ENCODE measurements at places on chromosomes 11 and 22.

- DNase-seq = no peak
Measured at GRCh38 chr11:72970557-72971118, 156.4 kb downstream of the ATG16L2 start.

- DNase-seq = no peak
Measured at GRCh38 chr11:11592146-11592684, 29.6 kb downstream of the GALNT18 start.

GRCh38 chr22:36692280-36692679, 11.3 kb downstream of the CACNG2 start:
- DNase-seq = no peak

- no peak for DNase-seq
Measured at GRCh38 chr11:35138606-35138942, 397 bp upstream of the CD44 start.

DNA sequence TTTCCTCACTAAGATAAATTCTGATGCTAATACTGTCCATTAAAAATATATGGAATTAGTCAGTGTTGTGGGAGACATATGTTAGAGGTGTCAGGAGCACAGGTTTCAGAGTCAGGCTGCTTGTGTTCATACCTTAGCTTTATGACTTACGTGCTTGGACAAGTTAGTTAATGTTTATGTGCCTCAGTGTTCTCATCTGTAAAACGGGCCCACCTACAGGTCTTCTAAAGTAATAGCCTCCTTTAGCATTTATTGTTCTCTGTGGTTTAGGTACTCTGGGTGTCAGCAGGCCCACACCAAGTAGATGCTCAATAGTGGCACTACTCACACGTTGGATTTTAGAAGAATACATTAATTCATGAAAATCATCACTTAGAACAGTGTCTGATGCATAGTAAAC, 308.7 kb upstream of the ZC3H12C start:
- DNase-seq = no peak

DNA sequence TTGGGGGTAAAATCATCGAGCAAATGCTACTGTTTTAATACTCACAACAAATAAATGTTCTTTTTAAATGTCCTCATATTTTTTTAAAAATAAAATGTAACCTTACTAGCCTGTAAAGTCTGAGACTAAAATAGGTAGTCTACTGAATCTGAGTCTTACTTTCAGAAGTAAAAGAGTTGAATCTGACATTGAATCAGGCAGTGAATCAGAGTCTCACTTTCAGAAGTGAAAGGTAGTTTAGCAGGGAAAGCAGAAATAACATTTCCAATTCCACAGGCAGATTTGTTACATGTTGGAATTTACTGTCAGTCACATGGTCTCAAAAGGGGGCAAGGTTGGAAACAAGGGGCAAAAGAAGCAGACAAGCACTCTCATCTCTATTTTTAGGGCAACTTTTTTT, 143.0 kb downstream of the ELP4 start:
- DNase-seq = no peak

DNA sequence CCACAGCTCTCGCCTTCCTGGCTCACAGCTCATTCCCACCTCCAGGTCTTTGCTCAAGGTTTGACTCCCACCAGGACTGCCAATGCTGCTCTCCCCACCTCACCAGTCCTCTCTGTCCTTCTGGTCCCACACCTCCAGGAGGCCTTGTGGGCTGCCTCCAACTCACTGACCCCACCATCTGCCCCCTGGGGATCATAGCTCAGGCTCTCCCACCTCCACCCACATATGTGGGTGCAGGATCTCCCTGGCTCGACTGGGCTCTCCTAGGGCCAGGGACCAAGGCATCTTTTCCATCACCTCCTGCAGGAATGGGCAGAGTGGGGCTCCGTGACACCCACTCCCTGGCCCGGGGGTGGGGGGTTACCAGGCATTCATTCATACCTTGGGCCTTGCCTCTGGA, 13.8 kb upstream of the SSTR3 start:
- DNase-seq = no peak

DNA sequence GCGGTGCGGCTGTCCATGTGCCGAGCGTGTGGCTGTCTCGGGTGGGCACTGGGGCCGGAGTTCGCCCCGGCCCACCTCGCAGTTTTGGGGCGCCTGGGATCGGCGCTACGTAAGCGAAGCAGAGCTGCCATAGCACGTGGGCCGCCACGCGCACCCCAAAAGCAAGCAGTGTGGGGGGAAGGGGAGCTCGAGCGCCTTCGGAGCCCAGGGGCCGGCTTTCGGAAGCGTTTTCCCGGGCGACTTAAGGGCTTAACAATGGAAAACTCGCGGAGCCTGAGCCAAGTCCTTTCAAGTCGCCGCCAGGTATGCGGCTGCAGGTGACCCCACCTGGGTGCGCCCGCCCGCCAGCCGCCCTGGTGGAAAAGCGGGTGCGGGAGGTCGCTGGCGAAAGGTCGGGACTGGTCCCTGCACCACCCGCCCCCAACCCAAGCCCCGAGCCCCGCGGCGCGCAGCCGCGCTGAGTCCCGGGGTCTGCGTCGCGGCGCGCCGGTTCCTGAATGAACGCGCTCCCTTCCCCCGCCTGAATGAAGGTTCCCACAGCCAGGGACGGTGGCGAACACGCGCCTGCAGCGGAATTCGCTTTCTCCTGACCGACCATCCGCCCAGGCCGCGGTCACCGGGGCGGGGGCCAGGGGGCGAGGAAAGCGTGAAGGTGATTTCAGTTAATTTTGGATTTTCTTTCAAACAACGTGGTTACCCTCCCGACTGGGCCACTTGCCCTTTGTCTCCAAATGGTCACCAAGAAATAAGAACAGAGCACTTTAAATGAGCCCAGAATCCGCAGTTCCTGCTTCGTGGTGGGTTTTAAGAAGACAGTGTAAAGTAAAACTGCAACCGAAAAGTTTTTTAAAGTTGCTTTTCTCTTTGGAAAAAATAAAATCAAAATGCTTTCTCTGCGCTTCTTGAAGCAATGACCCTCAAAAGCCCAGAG, 2.8 kb upstream of the CCND1 start:
- DNase-seq = peak; percentile 3

DNA sequence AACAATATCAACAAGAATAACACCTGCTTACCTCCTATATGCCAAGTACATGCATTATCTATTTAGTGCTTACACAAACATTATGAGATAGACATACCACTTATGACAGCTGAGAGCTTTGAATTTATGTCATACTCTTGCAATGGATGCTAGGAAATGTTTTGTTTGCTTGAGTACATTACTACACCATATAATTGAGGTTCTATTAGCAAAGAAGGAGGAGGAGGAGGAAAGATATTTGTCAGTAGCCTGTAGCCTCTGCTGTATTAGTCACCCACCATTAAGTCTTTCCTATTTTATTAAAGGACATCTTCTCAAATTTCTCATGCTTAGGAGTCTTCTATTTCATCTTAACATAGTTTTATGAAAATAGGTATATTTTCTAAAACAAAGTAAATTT, 6.4 kb downstream of the ANO5 start:
- DNase-seq = peak; percentile 17

Measured in NCI-H510A treated with DMSO at 0.1 percent for 48 hours (cell line).